ENCODE measurements at places on chromosomes 7 and 10.
A peak's percentile ranks its signal among the peaks of the same experiment; 100 is the strongest.

- no peak for DNase-seq
Observed at GRCh38 chr10:57696641-57697040, 571.1 kb downstream of the IPMK start.

DNA sequence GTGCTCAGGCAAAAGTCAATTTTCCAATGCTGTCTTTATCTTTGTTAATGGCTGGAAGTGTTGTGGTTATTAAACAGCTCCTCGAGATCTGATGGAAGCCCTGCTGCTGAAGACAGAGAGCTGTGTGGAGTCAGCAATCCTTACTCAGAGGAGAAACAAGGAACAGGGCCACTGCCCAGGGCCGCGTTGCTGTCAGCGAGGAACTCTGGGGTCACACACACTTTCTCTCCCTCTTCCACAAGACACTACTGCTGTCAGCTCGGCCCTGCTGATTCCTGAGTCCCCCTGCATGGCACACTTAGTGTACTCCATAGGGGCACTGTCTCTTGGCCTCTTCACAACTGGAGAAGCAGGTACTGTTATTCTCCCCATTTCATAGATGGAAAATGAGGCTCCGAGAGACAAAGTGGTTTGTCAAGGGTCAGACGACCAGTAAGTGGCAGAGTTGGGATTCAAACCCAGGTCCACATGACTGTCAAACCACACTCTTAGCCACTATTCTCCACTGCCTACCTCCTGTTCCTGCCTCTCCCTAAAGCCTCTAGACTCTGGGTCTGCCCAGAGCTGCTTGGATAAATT is 29.3 kb upstream of the PDCD4 start:
- no peak for DNase-seq

DNA sequence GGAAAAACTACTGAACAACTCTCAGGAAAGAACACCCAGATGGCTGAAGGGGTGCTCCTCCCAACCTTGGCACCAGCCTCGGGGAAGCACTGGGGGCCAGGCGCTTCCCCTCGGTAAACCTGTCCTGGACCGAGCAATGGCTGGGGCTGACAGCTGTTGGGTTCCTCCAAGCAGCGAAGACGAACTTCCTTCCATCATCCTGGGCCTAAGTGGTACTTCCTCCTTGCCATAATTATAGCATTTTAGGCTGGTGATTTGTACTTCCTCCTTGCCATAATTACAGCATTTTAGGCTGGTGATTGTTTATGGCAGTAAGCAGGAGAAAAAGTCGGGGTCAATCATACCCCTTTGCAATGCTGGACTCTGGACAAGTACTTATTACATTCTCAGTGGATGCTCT is 69.3 kb downstream of the MYOF start:
- DNase-seq = no peak

DNA sequence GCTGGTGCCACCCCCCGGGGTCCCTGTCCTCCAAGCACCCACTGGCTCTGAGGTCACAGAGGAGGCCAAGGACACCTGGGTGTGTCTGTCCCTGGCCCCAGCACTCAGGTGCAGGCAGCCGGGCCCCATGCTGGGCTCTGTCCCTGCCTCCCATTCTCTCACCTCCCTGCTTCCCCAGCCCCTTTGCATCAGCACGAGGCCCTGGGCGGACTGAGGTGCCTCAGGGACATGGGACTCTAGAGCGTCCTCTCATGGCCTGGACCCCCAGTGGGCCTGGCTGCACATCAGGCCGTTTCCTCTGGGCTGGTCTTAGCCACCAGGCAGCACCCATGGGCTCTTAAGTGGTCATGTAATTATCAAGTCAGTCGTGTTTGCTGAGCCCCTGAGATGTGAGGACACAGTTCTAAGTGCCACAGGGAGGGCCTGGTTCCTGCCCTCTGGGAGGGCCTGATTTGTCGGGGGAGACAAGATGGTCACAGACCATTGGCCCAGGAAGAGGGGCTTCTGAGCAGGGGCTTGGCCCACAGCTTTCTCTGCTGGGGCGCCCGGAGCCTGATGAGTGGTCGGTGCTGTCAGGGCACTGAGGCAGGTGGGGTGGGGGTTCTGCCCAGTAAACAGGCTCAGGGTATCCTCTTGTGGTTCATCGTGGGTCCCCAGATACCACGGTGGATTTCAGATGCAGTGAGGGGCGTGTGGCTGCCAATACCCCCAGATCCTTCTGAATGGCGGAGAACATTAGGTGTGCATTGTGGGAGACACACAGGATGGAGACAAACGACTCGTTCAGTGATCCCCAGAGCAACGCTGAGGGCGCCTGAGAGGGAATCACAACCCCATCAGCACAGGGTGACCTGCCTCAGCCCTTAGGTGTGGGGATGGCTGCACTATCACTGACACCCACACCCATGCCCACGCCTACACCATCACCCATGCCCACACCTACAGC is 152.5 kb downstream of the WDR37 start:
- DNase-seq = no peak

GRCh38 chr7:1536743-1537534 is 6.4 kb downstream of the MAFK start:
- DNase-seq = peak; percentile 98

GRCh38 chr7:158828133-158829020 is 932 bp downstream of the ESYT2 start:
- peak; percentile 61 for DNase-seq

- DNase-seq = no peak
Observed at GRCh38 chr10:1107679-1108078, 51.5 kb downstream of the WDR37 start.

- DNase-seq = no peak
Observed at GRCh38 chr7:26487780-26488515, 196.3 kb downstream of the SNX10 start.

DNA sequence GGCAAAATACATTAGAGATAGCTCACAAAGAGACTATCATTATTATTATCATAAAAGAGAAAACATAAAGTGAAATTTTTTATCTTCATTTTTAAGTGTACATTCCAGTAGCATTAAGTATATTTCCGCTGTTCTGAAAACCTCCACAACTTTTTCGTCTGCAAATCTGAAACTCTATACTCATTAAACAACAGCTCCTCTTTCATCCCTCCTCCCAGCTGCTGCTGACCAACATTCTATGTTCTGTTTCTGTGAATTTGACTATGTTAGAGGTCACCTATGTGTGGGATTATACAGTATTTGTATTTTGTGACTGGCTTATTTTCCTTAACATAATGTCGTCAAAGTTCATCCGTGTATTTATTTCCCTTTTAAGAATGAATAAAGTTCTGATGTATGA is 429.3 kb upstream of the TPK1 start:
- DNase-seq = peak; percentile 6

DNA sequence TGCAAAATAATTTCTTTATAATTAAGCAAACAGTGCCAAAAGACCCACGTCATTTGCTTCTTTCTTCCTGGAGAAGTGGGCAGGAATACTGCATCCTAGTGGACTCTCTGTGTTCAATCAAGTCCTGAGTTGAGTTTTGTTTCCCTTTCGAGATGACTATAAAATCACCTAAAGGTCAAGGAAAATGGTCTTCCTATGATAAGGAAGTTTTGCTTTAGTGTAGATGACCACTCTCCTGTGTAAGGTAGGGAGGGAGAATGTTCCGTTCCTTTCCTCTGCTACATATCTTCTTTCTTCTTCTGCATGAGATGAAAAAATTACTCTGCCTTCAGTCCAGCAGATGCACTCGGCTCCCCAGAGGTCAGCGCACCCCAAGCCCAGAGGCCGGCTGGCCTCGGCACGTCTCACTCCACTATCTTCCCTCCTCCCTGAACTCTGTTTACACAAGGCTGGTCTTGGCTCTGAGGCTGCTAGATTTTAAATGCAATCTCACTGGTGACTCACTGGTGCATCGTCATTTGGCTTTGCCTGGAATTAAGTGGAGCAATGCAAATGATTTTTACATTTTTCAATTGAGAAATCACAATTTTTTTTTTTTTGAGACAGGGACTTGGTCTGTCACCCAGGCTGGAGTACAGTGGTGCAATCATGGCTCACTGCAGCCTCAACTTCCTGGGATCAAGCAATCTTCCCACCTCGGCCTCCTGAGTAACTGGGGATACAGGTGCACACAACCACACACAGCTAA is 18.6 kb upstream of the VDAC2 start:
- DNase-seq = no peak

DNA sequence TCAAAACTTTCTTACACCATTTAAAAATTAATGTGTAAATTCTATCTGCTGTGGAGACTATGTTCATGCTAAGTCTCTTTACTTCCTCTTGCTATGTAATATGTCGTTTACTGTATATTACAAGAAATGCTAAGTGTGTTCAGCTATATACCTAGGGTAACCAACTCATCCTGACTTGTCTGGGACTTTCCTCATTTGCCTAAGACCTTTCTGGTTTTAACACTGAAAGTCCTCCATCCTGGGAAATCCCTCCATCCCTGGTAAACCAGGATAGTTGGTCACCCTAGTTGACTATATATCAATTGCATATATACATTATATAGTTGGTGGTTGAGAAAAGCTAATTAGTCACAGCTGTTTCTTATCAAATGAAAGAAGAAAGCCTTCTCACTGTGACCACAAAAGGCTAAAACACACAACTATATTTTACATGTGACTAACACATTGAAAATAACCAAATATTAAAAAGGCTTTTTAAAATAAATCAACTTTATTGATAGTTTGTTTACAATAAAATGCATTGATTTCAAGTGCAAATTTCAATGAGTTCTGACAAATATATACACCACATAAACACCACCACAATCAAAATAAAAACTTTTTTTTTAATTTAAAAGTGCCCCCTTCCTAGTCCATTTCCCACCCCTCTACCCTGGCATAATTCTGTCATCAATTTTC is 167.7 kb upstream of the INHBA start:
- no peak for DNase-seq

- no peak for DNase-seq
Observed at GRCh38 chr7:28954946-28955345, 3.2 kb downstream of the TRIL start.

- DNase-seq = peak; percentile 89
Observed at GRCh38 chr7:149005427-149006344, 22.6 kb downstream of the PDIA4 start.

- DNase-seq = no peak
Observed at GRCh38 chr10:34135515-34135914, 679.6 kb downstream of the PARD3 start.

DNA sequence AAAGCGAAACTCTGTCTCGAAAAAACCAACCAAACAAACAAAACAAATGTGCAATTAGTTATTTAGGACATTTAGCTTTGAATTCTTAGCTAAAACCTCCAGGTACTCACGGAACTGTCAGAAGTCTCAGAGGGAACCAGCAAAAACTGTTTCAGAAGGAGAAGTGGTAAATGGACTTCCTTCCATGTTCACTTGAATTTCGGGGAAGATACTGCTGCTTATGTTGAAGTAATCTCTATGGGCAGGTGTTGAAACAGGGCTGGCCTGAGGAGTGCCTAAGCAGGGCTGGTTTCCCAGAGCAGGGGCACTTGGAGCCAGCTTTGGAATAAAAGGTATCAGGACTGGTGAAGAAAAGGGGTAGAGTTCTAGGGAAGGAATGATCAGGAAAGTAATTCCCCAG is 2.4 kb upstream of the EXOC6 start:
- DNase-seq = no peak
